ENCODE measurements at places on chromosomes 13 and 19. TPM values are rescaled to one million over a fixed set of nuclear protein-coding genes. Genes with fewer than 3 reads are reported as not detected.

RABAC1 gene
- total RNA-seq: 105 TPM

DNA sequence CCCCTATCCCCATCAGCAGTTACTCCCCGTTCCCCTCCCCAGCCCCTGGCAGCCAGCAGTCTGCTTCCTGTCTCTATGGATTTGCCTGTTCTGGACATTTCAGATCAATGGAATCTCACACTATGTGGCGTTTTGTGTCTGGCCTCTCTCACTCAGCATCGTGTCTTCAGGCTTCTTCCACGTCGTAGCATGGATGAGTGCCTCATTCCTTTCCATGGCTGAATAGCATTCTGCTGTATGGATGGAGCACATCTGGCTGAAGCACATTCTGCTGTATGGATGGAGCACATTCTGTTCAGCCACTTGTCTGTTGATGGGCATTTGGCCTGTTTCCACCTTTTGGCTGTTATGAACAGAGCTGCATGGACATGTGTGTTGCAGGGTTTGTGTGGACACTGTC lies 29.5 kb downstream of the CRTC1 start:
- H3K36me3 ChIP-seq: no peaks in the 10 kb centered on the region
- DNase-seq: no peak
- no peaks in the 10 kb centered on the region for H3K4me1 ChIP-seq
- no peaks in the 10 kb centered on the region for H3K27me3 ChIP-seq
- H3K4me3 ChIP-seq: no peak overlapping the region
- no peak overlapping the region for H3K27ac ChIP-seq

GRCh38 chr19:13600802-13601201 lies 94.5 kb upstream of the CACNA1A start:
- no peak overlapping the region for H3K27ac ChIP-seq
- peaks cover 2% of the 10 kb centered on the region for H3K4me1 ChIP-seq
- DNase-seq: no peak
- H3K36me3 ChIP-seq: no peaks in the 10 kb centered on the region
- H3K4me3 ChIP-seq: no peak overlapping the region

DNA sequence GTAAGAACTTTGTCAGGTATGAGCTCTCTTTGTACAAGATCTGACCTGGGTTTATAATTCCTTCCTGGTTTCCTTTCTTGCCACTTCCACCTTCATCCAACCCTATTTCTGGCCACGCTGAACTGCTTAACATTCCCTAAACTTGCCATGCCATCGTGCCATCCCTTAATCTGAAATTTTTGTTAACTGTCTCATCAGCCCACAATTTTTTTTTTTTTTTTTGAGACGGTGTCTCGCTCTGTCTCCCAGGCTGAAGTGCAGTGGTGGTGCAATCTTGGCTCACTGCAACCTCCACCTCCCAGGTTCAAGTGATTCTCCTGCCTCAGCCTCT lies 144.6 kb downstream of the GGACT start:
- no peaks in the 10 kb centered on the region for H3K36me3 ChIP-seq
- H3K4me3 ChIP-seq: no peak overlapping the region
- no peak for DNase-seq
- peaks cover 3% of the 10 kb centered on the region for H3K4me1 ChIP-seq
- H3K27me3 ChIP-seq: no peaks in the 10 kb centered on the region
- H3K27ac ChIP-seq: no peak overlapping the region

DNA sequence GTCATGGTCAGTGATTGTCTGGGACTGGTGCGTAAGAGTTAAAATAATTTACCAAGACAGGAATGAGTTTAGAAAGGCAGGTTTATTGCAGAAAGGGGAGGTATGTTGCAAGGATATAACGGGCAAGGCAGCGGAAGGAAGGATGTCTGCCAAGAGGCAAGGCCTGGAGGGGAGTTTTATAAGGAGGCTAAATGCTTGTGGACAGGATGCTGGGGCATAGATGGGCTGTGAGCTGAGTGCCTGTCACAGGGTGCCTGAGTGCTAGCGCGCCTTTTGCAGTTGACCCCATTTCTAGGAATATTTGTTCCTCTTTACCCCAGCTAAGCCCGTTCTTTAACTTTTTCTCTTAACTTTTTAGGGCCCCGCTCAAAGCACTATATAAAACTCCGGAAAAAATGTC lies 58.7 kb downstream of the TEX26 start:
- peaks cover 28% of the 10 kb centered on the region for H3K27me3 ChIP-seq
- H3K4me3 ChIP-seq: no peak overlapping the region
- no peak for DNase-seq
- no peaks in the 10 kb centered on the region for H3K36me3 ChIP-seq
- H3K27ac ChIP-seq: no peak overlapping the region

DNA sequence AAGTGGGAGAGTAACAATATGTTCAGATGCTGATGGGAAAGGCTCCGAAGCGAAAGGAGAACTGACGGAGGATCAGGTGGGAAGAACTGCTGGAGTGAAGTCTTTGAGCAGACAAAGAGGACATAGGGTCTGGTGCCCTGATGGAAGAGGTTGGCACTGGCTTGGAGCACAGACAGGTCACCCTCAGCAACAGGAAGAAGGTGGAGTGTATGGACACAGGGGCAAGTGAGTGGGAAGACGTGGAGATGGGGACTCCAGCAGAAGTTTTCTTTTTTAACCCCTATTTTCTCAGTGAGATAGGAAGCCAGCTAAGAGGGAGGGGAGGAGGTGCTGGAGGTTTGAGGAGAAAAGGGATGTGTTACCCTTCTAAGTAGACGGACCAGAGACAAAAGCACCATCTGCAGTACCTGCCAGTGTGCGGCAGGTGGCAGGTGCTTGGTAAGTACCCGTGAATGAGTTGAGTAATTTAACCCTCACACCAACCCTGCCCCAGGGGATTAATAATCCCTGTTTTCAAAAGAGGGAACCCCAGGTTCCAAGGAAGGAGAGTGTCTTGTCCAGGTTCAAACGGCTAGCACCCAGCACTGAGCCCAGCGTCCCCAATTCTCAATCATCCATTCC lies 11.2 kb downstream of the HAS1 start:
- peaks cover 8% of the 10 kb centered on the region for H3K27me3 ChIP-seq
- H3K36me3 ChIP-seq: no peaks in the 10 kb centered on the region
- DNase-seq: no peak
- no peak overlapping the region for H3K4me3 ChIP-seq
- no peaks in the 10 kb centered on the region for H3K4me1 ChIP-seq

DNA sequence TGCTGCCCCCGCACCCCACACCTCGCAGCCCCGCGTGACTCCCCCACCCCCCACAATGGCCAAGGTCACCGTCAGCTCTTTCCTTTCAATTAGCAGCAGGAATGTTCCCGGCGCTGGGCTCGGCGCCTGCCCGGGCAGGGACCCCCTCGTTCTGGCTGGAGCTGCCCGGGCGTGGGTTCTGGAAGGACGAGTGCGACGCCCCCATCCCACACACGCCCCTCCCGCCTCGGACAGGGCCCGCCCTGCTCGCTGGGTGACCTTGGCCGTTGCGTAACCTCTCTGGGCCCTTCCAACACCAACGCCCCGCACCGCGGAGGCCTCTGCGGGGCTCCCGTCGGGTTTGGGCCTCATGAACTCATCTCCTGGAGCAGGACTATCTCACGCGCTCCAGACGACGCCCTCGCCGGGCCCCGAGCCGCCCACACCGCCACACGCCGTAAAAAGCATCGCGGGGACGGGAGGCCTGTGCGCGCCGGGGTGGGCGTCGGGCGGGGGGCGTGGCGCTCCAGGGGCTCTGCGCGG lies 10.3 kb downstream of the PALM start:
- no peak overlapping the region for H3K4me3 ChIP-seq
- no peaks in the 10 kb centered on the region for H3K4me1 ChIP-seq
- H3K27ac ChIP-seq: no peak overlapping the region

DNA sequence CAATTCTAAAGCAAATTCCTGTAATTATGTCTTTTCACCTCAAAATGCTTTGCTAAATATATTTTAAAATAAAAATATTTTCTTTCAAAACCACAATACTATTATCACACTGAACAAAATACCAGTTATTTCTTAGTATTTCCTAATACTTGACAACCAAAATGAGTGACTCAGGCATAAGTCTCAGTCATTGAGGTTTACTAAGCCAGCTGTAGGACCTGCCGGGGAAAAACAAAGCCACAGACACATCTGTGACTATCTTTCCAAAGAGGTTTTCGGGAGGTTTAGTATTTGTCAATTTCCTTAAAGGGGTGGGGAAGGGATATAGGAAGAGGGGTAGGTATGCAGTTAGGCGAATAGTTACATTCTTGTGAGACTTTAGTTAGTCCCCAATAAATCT lies 3.2 kb upstream of the ZNF235 start:
- H3K27me3 ChIP-seq: no peaks in the 10 kb centered on the region
- DNase-seq: no peak
- peaks cover 6% of the 10 kb centered on the region for H3K36me3 ChIP-seq
- H3K4me1 ChIP-seq: peaks cover 18% of the 10 kb centered on the region
- no peak overlapping the region for H3K27ac ChIP-seq
- no peak overlapping the region for H3K4me3 ChIP-seq

ATP8B3 gene
- 22.5 TPM for total RNA-seq

ZNF224 gene
- 37.8 TPM for total RNA-seq

CAMSAP3 gene
- total RNA-seq: 0.33 TPM

CCL25 gene
- not detected for total RNA-seq

TPGS1 gene
- total RNA-seq: 24.0 TPM

DNA sequence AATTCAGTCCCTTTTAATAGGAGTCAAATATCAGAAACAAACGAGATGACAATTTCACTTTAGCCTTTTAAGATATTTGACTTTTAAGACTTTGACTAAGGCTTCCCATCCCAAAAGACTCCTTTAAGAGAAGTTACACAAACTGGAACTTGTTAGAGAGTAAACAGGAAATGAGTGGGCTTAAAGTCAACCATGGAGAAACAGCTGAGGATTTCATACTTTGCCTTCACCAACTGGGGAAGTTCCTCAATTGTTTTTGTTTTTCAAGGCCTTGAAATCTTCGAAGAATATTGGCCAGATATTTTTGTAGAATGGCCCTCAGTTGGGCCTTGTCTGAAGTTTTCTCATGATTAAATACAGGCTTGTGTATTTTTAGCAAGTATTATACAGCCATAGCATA lies 227.3 kb downstream of the POU4F1 start:
- no peaks in the 10 kb centered on the region for H3K27me3 ChIP-seq
- no peaks in the 10 kb centered on the region for H3K4me1 ChIP-seq
- DNase-seq: no peak

DNA sequence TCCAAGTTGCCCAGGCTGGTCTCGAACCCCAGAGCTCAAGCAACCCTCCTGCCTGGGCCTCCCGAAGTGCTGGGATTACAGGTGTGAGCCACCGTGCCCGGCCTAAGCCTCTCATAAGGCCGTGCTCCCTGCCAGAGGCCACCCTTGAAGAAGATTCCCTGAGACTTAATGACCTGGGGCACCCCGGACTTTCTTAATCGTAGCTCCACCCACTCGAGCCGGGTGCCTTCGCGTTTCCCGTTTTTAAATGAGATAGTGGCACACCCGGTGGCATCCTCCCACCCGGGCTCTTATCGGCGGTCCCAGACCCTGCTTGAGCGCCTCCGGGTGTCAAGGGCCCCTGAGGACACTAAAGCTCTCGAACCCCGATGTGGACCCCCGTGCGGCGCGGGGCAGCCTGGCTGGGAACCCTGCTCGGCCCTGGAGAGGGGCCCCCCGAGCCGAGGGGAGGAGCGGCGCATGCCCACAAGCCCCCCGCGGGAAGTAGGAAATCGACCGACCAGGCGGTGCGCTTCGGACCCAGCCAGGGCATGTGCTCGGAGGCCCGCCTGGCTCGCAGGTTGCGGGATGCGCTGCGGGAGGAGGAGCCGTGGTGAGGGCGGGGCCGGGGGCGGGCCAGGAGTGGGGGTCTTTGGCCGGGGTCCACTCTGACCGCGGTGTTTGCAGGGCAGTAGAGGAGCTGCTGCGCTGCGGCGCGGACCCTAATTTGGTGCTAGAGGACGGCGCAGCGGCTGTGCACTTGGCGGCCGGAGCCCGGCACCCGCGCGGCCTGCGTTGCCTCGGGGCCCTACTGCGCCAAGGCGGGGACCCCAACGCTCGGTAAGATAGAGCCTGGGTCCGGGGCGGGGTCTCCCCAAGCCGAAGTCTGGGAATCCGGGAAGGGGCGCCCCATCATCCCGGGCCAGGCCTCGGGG lies at the start of gene ANKLE1:
TSS of gene ANKLE1 (plus strand) at position 511 of the 914 bp plus-strand sequence. CDS start at position 531, 20 bp downstream.
- no peaks in the 10 kb centered on the region for H3K27me3 ChIP-seq
- H3K27ac ChIP-seq: peak within 1 kb of the TSS; percentile 75
- DNase-seq: peak; percentile 59
- peak within 1 kb of the TSS; percentile 85 for H3K4me3 ChIP-seq
- H3K36me3 ChIP-seq: peaks cover 20% of the 10 kb centered on the region
- peaks cover 14% of the 10 kb centered on the region for H3K4me1 ChIP-seq

GRCh38 chr19:47443331-47443730 lies 24.0 kb upstream of the MEIS3 start:
- no peak overlapping the region for H3K4me3 ChIP-seq
- H3K27me3 ChIP-seq: peaks cover 63% of the 10 kb centered on the region
- H3K36me3 ChIP-seq: no peaks in the 10 kb centered on the region

PALM3 gene
- not detected for total RNA-seq

DNA sequence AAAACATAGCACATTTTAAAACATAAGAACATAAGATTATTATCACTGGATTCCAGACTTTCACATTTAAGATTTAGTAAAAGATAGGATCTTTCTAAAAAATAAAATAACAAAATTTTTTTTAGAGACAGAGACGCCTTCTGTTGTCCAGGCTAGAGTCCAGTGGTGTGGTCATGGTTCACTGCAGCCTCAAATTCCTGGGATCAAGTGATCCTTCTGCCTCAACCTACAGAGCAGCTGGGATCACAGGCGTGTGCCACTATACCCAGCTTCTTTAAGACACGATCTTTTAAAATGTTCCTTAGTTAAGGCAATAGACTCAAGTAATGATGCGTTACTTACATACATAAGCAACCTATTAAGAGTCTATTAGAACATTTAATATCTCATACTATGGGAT lies 32.7 kb downstream of the ALG5 start:
- H3K27ac ChIP-seq: no peak overlapping the region
- no peaks in the 10 kb centered on the region for H3K27me3 ChIP-seq
- H3K36me3 ChIP-seq: peaks cover 43% of the 10 kb centered on the region
- DNase-seq: no peak
- H3K4me1 ChIP-seq: peaks cover 10% of the 10 kb centered on the region

DNA sequence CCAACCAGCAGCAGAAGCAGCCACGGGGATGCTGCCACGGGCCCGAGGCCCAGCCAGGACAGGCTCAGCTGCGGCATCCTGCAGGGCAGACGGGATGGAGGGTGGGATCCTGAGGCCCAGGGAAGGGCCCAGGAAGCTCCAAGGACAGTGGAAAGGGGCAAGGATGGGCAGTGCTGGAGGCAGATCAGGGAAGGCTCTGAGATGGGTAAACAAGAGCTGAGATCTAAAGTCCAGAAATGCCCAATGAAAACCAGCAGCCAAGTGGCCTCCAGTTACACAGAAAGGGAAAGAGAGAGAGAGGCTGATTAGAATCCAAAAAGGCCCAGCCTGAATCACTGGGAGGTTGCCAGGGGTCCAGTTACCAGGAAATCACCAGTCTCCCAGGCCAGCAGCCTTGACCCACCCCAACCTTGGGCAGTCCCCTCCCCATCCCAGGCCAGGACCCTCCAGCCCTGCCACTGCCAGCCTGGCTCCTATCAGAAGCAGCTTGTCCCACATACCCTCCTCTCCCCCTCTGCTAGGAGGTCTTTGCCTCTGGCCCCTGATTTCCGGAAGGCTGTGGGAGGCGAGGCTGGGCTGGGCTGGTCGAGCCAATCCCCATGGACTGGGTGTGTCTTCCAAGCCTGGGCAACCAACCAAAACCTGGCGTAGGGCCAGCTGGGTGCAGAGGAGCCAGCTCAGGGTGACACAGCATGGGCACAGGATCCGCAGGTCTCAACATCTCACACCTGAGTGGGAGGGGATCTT lies at the start of gene CYP4F11:
TSS of gene CYP4F11 (minus strand) at position 198 of the 747 bp plus-strand sequence. CDS start at position 77, 121 bp downstream.
- no peak within 1 kb of the TSS for H3K27ac ChIP-seq
- H3K4me1 ChIP-seq: no peaks in the 10 kb centered on the region
- no peak within 1 kb of the TSS for H3K4me3 ChIP-seq
- DNase-seq: no peak
- peaks cover 7% of the 10 kb centered on the region for H3K27me3 ChIP-seq
- H3K36me3 ChIP-seq: peaks cover 5% of the 10 kb centered on the region

- no peaks in the 10 kb centered on the region for H3K36me3 ChIP-seq
- no peak for DNase-seq
- no peak overlapping the region for H3K27ac ChIP-seq
Observed at GRCh38 chr13:71801165-71801760, 65.7 kb downstream of the DACH1 start.
